ENCODE measurements at places on chromosomes 6 and 20. TPM values are rescaled to one million over a fixed set of nuclear protein-coding genes. Genes with fewer than 3 reads are reported as not detected.

GRCh38 chr6:154320181-154320580 lies 36.4 kb downstream of the IPCEF1 start:
- H3K27ac ChIP-seq: no peak overlapping the region
- H3K4me3 ChIP-seq: no peak overlapping the region
- H3K36me3 ChIP-seq: no peaks in the 10 kb centered on the region
- H3K27me3 ChIP-seq: no peaks in the 10 kb centered on the region
- no peaks in the 10 kb centered on the region for H3K4me1 ChIP-seq
- no peak for DNase-seq

Gene ZBTB9
- total RNA-seq: 10.0 TPM

GRCh38 chr6:12278915-12279314 lies 11.2 kb upstream of the EDN1 start:
- no peak for DNase-seq
- no peaks in the 10 kb centered on the region for H3K4me1 ChIP-seq
- H3K4me3 ChIP-seq: no peak overlapping the region
- H3K27ac ChIP-seq: no peak overlapping the region
- no peaks in the 10 kb centered on the region for H3K36me3 ChIP-seq

Gene SIRPD
- total RNA-seq: 0.24 TPM

DNA sequence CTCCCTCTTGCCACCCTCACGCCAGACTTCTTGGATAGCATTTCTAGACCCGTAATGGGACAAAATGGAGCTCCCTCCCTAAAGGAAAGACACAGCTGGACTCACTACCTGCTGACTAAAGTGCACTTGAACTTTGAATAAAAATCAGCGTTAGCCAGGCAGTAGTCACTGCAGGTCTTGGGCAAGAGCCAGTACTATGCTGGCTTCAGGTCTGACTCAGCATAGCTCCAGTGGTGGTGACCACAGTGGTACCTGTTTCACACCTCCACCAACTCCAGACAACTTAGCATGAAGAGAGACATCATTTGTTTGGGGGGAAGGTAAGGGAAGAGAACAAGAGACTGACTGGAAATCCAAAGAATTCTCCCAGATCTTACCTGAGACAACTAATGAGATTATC lies 906.8 kb downstream of the GRIK2 start:
- no peaks in the 10 kb centered on the region for H3K27me3 ChIP-seq
- no peaks in the 10 kb centered on the region for H3K36me3 ChIP-seq
- no peak overlapping the region for H3K4me3 ChIP-seq
- H3K27ac ChIP-seq: no peak overlapping the region
- H3K4me1 ChIP-seq: no peaks in the 10 kb centered on the region

DNA sequence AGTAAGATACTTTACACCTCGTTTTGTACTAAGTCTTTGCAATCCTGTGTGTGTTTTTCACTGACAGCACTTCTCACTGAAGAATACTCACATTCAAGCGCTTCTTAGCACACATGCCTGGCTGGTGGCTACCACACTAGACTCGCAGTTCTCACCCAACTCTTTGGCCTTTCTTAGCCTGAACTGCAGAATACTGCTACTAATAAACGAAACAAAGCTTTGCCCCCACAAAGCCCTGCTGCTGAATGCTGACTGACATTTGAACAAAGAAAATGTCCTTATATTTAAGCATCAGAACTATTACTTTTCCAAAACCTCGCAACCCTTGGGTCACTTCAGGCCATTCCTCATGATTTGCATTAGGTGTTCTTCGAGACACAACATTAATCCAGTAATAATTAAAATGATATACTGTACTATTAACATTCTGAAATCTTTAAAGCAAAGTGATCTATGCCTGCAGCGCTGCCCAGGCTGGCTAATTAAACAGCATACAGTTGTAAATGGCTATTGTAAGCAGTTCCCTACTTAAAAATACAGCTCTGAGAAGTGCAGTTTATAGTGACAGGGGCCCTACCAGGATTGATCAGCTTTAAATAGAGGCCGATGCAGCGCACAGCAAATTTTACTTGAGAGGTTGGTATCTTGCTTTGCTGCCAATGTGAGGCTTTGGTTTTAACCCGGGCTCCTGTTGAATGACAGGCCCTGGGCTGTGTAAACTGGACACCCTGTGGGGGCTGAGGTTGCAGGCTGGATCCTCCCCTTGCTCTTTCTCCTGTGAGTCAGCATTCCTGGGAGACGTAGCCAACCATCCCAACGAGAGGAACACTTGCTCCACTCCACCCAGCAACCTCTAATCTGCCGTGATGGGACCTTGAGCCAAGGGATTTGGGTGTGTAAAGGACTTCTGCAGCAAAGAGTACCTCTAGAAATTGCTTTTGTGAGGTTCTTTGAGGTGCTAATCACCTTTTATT lies 899.0 kb downstream of the TFAP2A start:
- DNase-seq: no peak
- no peak overlapping the region for H3K27ac ChIP-seq
- H3K4me3 ChIP-seq: no peak overlapping the region
- no peaks in the 10 kb centered on the region for H3K36me3 ChIP-seq
- H3K27me3 ChIP-seq: no peaks in the 10 kb centered on the region

GRCh38 chr6:130602151-130602770 lies 224.9 kb upstream of the SMLR1 start:
- H3K27me3 ChIP-seq: no peaks in the 10 kb centered on the region
- no peaks in the 10 kb centered on the region for H3K4me1 ChIP-seq
- DNase-seq: no peak
- H3K27ac ChIP-seq: no peak overlapping the region

Gene CDH26
- total RNA-seq: 0.58 TPM

GRCh38 chr20:58688414-58688813 lies 4.2 kb upstream of the NPEPL1 start:
- H3K27me3 ChIP-seq: no peaks in the 10 kb centered on the region
- H3K4me1 ChIP-seq: peaks cover 2% of the 10 kb centered on the region
- no peak overlapping the region for H3K27ac ChIP-seq
- H3K36me3 ChIP-seq: no peaks in the 10 kb centered on the region

GRCh38 chr6:30013291-30013922 lies 47.7 kb upstream of the POLR1H start:
- no peaks in the 10 kb centered on the region for H3K4me1 ChIP-seq
- H3K4me3 ChIP-seq: no peak overlapping the region
- no peak overlapping the region for H3K27ac ChIP-seq
- H3K27me3 ChIP-seq: no peaks in the 10 kb centered on the region

GRCh38 chr6:62217866-62218265 lies 68.2 kb downstream of the KHDRBS2 start:
- H3K27ac ChIP-seq: no peak overlapping the region
- DNase-seq: no peak
- no peaks in the 10 kb centered on the region for H3K36me3 ChIP-seq
- no peaks in the 10 kb centered on the region for H3K27me3 ChIP-seq
- H3K4me1 ChIP-seq: no peaks in the 10 kb centered on the region

Gene KIF25
- not detected for total RNA-seq

- no peaks in the 10 kb centered on the region for H3K4me1 ChIP-seq
- H3K27me3 ChIP-seq: no peaks in the 10 kb centered on the region
- no peaks in the 10 kb centered on the region for H3K36me3 ChIP-seq
- no peak overlapping the region for H3K27ac ChIP-seq
- no peak for DNase-seq
These were observed 173.0 kb downstream of the AIG1 start for GRCh38 chr6:143233554-143234285.

Gene SMOC2
- not detected for total RNA-seq

- H3K4me3 ChIP-seq: peak within 1 kb of the TSS; percentile 54
- no peaks in the 10 kb centered on the region for H3K36me3 ChIP-seq
- H3K4me1 ChIP-seq: peaks cover 4% of the 10 kb centered on the region
- no peaks in the 10 kb centered on the region for H3K27me3 ChIP-seq
- peak; percentile 42 for DNase-seq
These were observed at the start of gene SDC4 for GRCh38 chr20:45347936-45348778. Gene SDC4 (minus strand): TSS chr20:45348424. CDS start chr20:45348384, 40 bp downstream.

DNA sequence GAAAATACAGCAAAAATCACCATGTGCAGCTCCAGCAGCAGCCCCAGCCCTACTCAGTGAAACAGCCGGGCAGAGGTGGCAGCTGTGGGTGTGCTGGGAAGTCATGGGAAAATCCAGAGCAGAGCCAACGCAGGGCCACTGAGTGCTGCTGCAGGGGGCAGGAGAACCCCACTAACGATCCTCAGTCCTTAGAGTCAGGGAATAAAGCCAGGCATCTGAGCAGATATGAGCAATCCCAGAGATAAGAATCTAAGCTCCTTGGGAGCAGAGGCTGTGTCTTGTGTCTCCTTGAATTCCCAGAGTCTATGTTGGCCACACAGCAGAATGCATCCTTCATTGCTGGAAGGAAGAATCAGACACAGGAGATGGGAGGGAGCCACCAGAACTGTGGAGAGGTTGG lies 493.1 kb upstream of the MAP3K7 start:
- no peaks in the 10 kb centered on the region for H3K27me3 ChIP-seq

- DNase-seq: no peak
- no peak overlapping the region for H3K4me3 ChIP-seq
- H3K4me1 ChIP-seq: no peaks in the 10 kb centered on the region
- no peaks in the 10 kb centered on the region for H3K36me3 ChIP-seq
- H3K27ac ChIP-seq: no peak overlapping the region
These were observed 450.4 kb upstream of the CITED2 start for GRCh38 chr6:139824864-139825263.

GRCh38 chr6:14276667-14277404 lies 159.3 kb downstream of the CD83 start:
- H3K27me3 ChIP-seq: no peaks in the 10 kb centered on the region
- peak; percentile 74 for DNase-seq
- peak overlapping the region; percentile 47 for H3K27ac ChIP-seq
- H3K36me3 ChIP-seq: no peaks in the 10 kb centered on the region

DNA sequence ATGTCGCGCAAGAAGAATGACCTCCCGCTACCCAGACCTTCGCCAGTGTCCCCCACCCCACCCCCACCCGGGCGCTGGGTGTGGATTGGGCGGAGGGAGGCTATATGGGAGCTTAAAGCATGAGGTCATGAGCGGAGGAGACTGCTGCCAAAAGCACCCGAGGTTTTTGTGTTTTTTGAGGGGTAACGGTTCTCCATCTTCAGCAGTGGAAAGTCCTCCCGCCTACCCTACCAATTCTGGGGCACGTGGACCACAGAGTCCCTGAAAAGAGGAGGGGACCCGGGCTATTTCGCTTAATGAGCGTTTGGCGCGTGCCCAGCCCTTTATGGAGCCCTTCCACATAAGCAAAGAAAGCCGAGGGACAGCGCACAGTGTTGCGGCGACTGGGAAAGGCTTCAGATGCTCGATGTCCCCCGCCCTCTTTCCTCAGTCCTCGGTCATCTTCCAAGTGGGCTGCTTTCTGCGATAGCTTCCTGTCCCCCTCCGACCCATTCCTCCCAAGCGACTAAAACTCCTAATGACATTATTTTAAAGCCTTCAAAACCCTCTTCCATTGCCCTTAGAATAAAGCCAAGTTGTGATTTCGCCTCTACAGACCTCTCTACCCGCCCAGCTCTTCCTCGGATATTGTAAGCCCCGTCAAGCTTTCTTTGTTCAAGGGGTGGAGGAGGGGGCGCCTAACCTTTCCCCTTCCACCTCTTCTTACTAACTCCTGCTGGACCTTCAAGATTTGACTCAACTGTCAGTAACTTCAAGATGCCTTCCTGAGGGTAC lies 2.1 kb upstream of the TRERF1 start:
- no peaks in the 10 kb centered on the region for H3K27me3 ChIP-seq
- H3K4me3 ChIP-seq: peak overlapping the region; percentile 80
- H3K27ac ChIP-seq: peak overlapping the region; percentile 41
- peaks cover 15% of the 10 kb centered on the region for H3K4me1 ChIP-seq
- DNase-seq: no peak

Gene CALHM5
- not detected for total RNA-seq

Gene IBTK
- total RNA-seq: 28.0 TPM

Gene EYA4
- total RNA-seq: not detected

Gene SLCO4A1
- total RNA-seq: 0.81 TPM

DNA sequence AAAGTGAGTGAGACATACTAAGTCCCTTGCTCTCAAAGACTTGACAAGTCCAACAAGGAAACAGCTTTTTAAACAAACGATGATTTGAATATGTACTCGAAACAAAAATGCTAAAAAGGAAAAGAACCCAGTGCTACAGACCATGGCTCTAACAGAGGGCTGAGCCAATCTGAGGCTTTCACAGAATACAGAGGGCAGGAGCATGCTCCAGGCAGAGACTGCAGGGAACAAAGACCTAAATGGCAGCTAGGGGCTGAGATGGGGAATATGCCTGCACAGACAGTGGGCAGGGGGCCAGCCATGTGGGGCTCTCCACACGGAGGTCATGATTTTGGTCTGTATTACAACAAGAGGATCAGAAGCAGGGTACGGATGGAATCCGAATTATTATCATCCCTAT lies 31.1 kb upstream of the C6orf118 start:
- no peak overlapping the region for H3K4me3 ChIP-seq
- H3K4me1 ChIP-seq: no peaks in the 10 kb centered on the region
- H3K36me3 ChIP-seq: no peaks in the 10 kb centered on the region
- no peak overlapping the region for H3K27ac ChIP-seq
- no peak for DNase-seq
- H3K27me3 ChIP-seq: no peaks in the 10 kb centered on the region

GRCh38 chr6:28864326-28864923 lies 59.4 kb downstream of the TRIM27 start:
- H3K27ac ChIP-seq: peak overlapping the region; percentile 75
- DNase-seq: no peak
- H3K4me3 ChIP-seq: peak overlapping the region; percentile 95
- peaks cover 18% of the 10 kb centered on the region for H3K4me1 ChIP-seq
- no peaks in the 10 kb centered on the region for H3K36me3 ChIP-seq

GRCh38 chr6:2264932-2265331 lies 19.5 kb upstream of the GMDS start:
- H3K27ac ChIP-seq: no peak overlapping the region
- no peak overlapping the region for H3K4me3 ChIP-seq
- no peaks in the 10 kb centered on the region for H3K4me1 ChIP-seq
- H3K27me3 ChIP-seq: no peaks in the 10 kb centered on the region
- no peaks in the 10 kb centered on the region for H3K36me3 ChIP-seq

Measured in naive thymus-derived CD4-positive, alpha-beta T cell (primary cell).